Central memory CD4-positive, alpha-beta T cell (primary cell): ENCODE measurements at places on chromosomes 3 and 15.

GRCh38 chr3:77652624-77653023 is 612.7 kb downstream of the ROBO2 start:
- DNase-seq, result no peak

GRCh38 chr15:85496551-85497171 is 116.3 kb downstream of the AKAP13 start:
- DNase-seq, result no peak

GRCh38 chr15:77852241-77853007 is 219.7 kb upstream of the LINGO1 start:
- no peak for DNase-seq

- DNase-seq, result no peak
Observed at GRCh38 chr3:155664925-155665695, 79.8 kb downstream of the PLCH1 start.

GRCh38 chr3:136251511-136251910 is 1.4 kb downstream of the PCCB start:
- no peak for DNase-seq

DNA sequence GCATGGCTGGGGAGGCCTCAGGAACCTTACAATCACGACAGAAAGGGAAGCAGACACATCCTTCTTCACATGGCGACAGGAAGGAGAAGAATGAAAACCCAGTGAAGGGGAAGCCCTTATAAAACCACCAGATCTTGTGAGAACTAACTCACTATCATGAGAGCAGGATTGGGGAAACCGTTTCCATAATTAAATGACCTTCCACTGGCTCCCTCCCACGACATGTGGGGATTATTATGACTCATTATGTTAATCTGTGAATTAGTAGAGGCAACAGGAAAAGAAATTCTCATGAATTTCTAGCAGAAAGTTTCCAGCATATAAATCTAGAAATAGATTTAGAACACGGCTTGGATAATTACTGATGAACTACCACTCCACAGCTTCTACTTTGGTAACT is 937.3 kb downstream of the ROBO1 start:
- no peak for DNase-seq

- DNase-seq, result peak; percentile 12
Observed at GRCh38 chr15:71440489-71441110, 325.3 kb downstream of the THSD4 start.

DNA sequence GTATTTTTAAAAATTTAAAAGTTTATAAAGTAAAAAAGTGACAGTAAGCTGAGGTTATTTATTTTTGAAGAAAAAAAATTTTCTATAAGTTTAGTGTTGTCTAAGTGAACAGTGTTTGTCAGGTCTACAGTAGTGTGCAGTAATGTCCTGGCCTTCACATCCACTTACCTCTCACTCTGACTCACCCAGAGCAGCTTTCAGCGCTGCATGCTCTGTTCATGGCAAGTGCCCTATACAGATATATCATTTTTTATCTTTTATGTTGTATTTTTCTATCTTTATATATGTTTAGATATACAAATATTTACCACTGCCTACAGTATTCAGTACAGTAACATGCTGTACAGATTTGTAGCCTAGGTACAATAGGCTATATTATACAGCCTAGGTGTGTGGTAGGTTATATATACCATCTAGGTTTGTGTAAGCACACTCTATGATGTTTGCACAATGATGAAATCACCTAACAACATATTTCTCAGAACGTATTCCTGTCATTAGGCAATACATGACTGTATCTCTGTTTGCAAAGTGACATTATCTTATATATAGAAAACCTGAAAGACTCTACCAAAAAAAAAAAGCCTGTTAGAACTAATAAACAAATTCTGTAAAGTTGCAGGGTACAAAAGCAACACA is 75.9 kb upstream of the TMC3 start:
- no peak for DNase-seq

GRCh38 chr15:47780971-47781370 is 63.7 kb downstream of the SEMA6D start:
- DNase-seq, result no peak

DNA sequence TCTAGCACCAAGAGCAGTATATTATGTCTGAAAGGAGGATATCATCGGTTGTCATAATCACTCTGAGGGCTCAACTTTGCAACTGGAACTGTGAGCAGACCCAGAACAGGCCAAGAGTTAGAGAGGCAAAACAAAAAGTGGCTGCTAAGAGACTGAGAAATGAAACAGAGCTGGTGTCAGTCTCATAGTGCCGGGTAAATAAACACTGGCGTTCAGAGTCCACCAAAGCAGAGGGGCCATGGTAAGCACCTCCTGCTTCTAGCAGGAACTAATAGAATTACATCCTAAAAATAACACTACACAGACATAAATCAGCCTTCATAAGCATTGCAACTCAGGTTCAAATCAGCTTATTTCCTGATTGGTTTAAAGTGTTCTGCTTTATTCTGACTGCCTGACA is 10.3 kb upstream of the IL12A start:
- DNase-seq, result no peak

GRCh38 chr15:35540885-35541284 is 5.1 kb downstream of the DPH6 start:
- no peak for DNase-seq

GRCh38 chr3:81308306-81308705 is 453.1 kb downstream of the GBE1 start:
- no peak for DNase-seq

DNA sequence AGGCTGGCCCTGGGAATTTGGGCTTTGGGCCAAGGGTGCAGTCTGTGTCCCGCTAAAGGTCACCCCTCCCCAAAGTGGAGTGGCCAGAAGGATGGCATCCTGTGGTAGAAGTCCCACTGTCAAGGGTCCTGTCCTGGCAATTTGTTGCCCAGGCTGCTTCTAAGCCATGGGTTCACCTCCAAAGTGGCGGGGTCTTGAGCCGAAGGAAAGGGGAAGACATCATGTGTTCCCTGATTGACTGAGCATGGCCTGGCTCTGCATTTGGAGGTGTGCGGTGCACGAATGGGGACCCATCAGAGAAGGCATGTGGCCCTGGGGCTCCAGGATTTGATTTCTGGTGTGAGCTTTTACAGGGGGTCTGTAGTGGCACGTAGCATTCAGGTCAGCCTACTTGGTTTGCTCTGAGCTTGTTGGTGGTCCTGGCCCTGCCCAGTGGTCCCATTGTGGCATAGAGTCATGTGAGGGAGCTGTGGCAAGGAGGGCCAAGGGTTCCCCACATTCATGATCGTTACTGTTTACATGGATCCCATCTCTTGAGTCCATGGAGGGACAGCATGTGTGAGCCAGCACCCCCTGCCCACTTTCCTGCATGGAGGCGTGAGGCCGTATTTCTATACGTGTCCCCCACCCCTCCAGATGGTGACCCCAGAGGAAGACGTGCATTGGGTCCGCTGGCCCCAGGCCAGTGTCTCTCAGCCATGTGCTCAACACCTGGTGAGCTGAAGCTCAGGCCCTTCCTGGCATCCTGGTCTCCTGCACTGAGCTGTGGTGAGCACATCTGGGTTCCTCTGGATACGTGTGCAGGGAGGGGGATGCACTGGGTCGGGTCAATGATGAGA is 225.1 kb downstream of the SNRPN start:
- no peak for DNase-seq

- no peak for DNase-seq
Observed at GRCh38 chr3:126419151-126419703, 24.5 kb downstream of the CFAP100 start.

GRCh38 chr15:90001062-90001682 is at the start of gene ZNF710:
TSS of gene ZNF710 (plus strand) at chr15:90001324. CDS start at chr15:90067138, 65,814 bp downstream.
- DNase-seq, result peak; percentile 38

DNA sequence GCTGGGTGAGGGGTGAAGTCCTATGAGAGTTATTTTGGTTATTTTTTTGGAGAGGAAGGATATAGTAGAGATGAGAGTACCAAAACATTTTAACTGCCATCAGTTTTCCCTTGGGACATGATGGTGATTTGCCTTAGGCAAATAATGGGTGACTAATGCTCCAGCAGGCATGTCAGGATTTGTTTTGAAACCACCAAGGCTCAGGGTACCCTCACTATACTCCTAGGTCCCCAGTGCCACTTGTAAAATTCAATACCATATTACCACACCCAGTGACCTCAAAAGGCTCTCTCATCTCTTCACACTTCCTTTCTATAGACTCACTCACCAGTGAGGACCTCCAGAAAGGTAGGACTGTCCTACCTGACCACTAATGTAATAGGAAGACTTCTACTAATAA is 83.6 kb downstream of the WDR72 start:
- DNase-seq, result no peak

- DNase-seq, result peak; percentile 33
Observed at GRCh38 chr3:129827765-129828164, 65.7 kb downstream of the TMCC1 start.

DNA sequence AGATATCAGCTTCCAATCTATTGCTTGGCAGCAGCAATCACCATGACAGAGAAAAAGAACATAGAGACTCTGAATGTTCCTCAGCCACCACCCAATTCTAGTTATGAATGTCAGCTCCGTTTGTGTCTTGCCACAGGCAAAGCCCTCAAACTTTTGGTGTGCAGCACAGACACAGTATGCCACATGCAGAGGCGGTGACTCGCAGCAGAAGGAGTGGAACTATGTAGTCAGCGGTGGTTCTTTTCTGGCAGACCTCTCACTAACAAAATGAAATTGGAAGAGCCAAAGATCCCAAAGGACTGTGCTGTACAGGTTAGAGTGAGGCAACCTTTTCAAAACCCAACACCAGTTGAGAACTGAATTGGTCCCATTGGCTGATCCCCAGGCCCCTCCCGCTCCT is 220.9 kb downstream of the SLC9A9 start:
- no peak for DNase-seq
